Psoas muscle (tissue), 8 donors: ENCODE measurements at places on chromosomes 5 and 9. TPM values are rescaled to one million over a fixed set of nuclear protein-coding genes. Genes with fewer than 3 reads are reported as not detected.

SLC25A2 gene
- polyA plus RNA-seq: 0.04 TPM

DNA sequence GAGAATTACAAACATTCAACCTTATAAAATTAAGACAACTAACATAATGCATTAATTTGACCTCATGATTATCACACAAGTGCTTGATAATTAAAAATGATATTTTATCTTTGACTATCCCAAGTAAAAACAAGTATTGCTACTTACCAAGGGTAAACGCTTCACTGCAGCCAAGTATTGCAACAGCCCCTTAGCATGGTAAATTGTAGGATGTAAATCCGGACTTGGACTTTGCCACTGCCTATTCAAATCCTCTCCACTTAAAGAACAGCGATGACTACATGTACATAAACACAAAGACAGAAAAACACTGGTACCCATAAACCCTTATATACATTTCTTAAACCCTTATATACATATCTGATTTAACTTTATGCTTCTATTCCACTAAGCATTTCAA is 155.1 kb downstream of the AGTPBP1 start:
- H3K36me3 ChIP-seq: no peaks in the 10 kb centered on the region
- DNase-seq: no peak
- no peaks in the 10 kb centered on the region for H3K4me1 ChIP-seq

- no peaks in the 10 kb centered on the region for H3K36me3 ChIP-seq
- no peaks in the 10 kb centered on the region for H3K4me1 ChIP-seq
- no peak overlapping the region for H3K27ac ChIP-seq
- peak; percentile 16 for DNase-seq
- H3K4me3 ChIP-seq: no peak overlapping the region
These were observed 344.1 kb downstream of the OSTF1 start for GRCh38 chr9:75432386-75432785.

DNA sequence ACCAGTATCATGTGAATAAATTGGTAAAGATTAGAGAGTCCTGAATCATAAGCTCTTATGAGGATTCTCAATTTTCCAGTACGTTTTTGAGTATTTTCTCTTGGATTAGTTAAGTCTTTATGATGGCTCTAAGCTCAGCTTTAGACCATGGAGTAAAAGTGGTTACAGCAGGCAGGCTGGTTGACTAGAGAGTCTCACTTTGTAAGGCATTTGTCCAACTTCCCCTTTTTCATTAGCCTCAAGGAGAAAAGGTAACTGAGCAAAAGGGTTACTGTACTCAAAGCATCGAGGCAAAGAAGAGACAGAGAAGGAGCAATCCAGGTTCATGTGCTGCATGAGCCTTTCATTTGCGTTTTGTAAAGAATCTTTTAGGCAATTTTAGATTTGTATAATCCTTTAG is 8.5 kb downstream of the NOP16 start:
- H3K27me3 ChIP-seq: no peaks in the 10 kb centered on the region
- peaks cover 4% of the 10 kb centered on the region for H3K36me3 ChIP-seq
- H3K27ac ChIP-seq: peak overlapping the region; percentile 93
- H3K4me3 ChIP-seq: no peak overlapping the region

GRCh38 chr5:163622799-163623198 is 117.4 kb downstream of the MAT2B start:
- H3K4me1 ChIP-seq: no peaks in the 10 kb centered on the region
- H3K27ac ChIP-seq: no peak overlapping the region
- no peaks in the 10 kb centered on the region for H3K36me3 ChIP-seq

MCIDAS gene
- not detected for polyA plus RNA-seq

EXOSC2 gene
- polyA plus RNA-seq: 15.5 TPM

WHRN gene
- 0.07 TPM for polyA plus RNA-seq

DNA sequence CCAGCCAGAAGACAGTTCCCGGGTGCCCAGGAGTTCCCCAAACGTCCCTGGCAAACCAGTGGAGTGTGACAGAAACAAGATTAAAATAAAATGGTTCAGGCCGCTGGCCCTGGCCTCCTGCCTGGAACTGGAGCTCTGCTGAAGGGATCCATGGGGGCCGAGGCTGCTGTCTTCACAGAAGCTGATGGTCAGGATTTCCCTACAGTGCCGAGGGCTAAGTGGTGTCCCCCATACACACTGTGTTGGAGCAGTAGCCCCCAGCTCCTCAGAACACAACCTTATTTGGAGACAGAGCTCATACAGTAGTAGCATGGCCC is 55.9 kb downstream of the MRPL36 start:
- H3K27me3 ChIP-seq: no peaks in the 10 kb centered on the region
- H3K4me1 ChIP-seq: no peaks in the 10 kb centered on the region
- no peak overlapping the region for H3K4me3 ChIP-seq
- no peak for DNase-seq

- H3K36me3 ChIP-seq: peaks cover 80% of the 10 kb centered on the region
- peak overlapping the region; percentile 24 for H3K4me3 ChIP-seq
- DNase-seq: peak; percentile 69
These were observed 23.3 kb downstream of the PTGES2 start for GRCh38 chr9:128104171-128104618.

DNA sequence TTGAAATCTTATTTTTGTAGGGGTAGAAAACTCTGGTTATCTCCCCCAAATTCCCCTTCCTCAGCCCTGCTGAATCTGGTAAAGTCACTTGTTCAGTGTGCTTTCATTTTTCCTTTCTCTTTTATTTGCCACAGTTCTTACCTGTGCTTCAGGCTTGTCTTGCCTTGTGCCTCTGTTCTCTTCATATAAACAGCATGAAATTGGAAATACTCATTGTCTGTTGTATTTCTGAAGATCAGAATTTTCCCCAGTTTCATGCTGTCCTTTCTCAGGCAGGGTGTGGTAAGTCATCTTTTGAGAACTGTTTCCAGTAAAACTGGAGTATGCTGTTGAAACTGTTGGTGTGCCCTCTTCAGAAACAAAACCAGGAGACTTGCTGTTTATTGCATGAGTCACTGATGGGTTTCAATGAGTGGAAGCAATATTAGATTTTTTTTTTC is 7.0 kb downstream of the PAM start:
- peaks cover 68% of the 10 kb centered on the region for H3K4me1 ChIP-seq
- H3K27me3 ChIP-seq: no peaks in the 10 kb centered on the region
- DNase-seq: no peak
- peak overlapping the region; percentile 20 for H3K4me3 ChIP-seq

- no peak overlapping the region for H3K4me3 ChIP-seq
- no peak overlapping the region for H3K27ac ChIP-seq
These were observed 8.1 kb downstream of the PRDM12 start for GRCh38 chr9:130672466-130672865.

DNA sequence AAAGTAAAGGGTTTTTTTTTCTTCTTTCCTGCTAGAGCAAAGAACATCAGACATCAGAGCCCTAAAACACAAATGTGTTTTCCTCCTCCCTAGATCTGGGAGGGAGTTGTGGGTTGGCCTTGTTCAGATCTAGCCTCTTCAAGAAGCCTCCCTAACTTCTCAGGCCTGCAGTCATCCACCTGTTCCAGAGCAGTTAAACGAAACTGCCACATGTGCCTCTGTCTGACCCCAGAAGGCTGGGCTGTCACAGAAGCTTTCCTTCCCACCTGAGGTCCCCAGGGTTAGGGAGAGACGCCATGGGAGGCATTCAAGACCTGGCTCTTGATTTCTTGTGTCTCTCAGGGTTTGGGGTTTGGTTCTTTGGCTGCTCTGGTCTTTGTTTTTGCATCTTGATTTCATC is 87.0 kb downstream of the DAB2IP start:
- peaks cover 95% of the 10 kb centered on the region for H3K4me1 ChIP-seq
- H3K27me3 ChIP-seq: no peaks in the 10 kb centered on the region
- H3K4me3 ChIP-seq: no peak overlapping the region
- H3K27ac ChIP-seq: peak overlapping the region; percentile 80

- no peak overlapping the region for H3K27ac ChIP-seq
- H3K4me3 ChIP-seq: no peak overlapping the region
- H3K27me3 ChIP-seq: no peaks in the 10 kb centered on the region
- DNase-seq: no peak
- H3K36me3 ChIP-seq: no peaks in the 10 kb centered on the region
These were observed 63.3 kb upstream of the GAS1 start for GRCh38 chr9:87010626-87011025.

CTNNAL1 gene
- polyA plus RNA-seq: 49.4 TPM

NUTM2F gene
- 0.03 TPM for polyA plus RNA-seq

- no peak overlapping the region for H3K4me3 ChIP-seq
- no peak for DNase-seq
- H3K36me3 ChIP-seq: no peaks in the 10 kb centered on the region
- peaks cover under 1% of the 10 kb centered on the region for H3K4me1 ChIP-seq
- no peaks in the 10 kb centered on the region for H3K27me3 ChIP-seq
These were observed 68.6 kb downstream of the GDNF start for GRCh38 chr5:37771203-37771611.

NIM1K gene
- polyA plus RNA-seq: 0.20 TPM

DNA sequence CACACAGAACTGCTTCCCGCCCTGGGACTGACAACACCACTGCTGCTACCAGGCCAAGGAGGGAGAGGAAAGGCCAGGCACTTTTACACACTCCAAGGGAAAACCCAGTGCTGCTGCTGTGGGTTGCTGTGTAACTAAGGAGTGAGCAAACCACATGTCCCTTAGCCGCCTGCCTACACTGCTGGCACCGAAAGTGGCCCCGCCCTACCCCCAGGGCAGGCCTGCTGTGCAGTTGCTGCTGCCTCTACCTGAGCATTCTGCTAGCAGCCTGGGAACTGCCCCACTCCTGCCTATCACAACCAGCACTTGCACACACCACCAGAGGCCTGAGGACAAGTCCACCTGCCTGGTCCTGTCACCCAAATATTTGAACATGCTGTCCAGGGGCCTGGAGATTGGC is 740.9 kb downstream of the DTWD2 start:
- no peak for DNase-seq
- no peak overlapping the region for H3K4me3 ChIP-seq
- no peaks in the 10 kb centered on the region for H3K36me3 ChIP-seq
- H3K27ac ChIP-seq: no peak overlapping the region

- no peaks in the 10 kb centered on the region for H3K27me3 ChIP-seq
- no peak for DNase-seq
- no peak overlapping the region for H3K4me3 ChIP-seq
- H3K27ac ChIP-seq: no peak overlapping the region
These were observed 223.7 kb downstream of the PAPPA start for GRCh38 chr9:116377179-116377798.

DNA sequence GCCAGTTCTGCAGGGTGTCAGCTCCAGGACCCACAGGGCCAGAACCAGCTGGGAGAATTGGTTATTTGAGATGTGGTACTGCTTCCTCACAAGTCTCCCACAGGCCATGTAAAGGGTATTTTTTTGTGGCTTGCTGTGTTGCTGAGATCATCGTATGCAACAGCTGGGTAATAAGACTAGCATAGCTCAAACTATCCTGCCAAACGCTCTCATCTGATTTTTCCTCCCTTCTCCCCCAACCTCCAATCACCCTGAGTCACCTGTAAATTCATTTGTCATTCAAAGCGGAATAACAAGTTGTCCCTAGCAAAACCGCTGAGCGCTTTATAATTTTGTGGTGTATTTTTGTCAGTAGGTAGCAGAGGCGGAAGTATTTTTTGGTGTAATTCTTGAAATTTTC is 63.2 kb downstream of the NSG2 start:
- H3K36me3 ChIP-seq: no peaks in the 10 kb centered on the region
- no peaks in the 10 kb centered on the region for H3K27me3 ChIP-seq
- no peak overlapping the region for H3K27ac ChIP-seq
- H3K4me1 ChIP-seq: no peaks in the 10 kb centered on the region
- DNase-seq: no peak

DNA sequence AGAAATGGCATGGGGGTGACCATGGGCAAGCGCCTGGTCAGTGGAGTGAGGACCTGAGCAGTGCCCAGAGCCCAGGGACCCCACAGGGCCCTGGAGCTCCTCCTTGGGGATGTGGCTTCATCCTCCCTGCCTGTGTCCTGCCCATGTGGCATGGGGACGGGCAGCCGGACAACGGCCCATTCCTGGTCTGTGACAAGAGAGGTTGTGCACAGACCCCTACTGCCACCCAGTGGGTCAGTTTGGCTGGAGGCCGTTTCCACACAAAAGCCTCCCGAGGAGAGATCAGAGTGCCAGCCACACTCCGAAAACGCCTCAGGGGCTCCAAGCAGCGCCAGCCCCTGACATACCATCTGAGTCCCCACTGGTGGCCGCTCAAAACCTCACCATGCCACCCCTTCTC is 19.8 kb downstream of the SLC6A18 start:
- peaks cover 12% of the 10 kb centered on the region for H3K27me3 ChIP-seq
- H3K4me1 ChIP-seq: no peaks in the 10 kb centered on the region
- no peaks in the 10 kb centered on the region for H3K36me3 ChIP-seq
- no peak overlapping the region for H3K27ac ChIP-seq
- DNase-seq: no peak

DNA sequence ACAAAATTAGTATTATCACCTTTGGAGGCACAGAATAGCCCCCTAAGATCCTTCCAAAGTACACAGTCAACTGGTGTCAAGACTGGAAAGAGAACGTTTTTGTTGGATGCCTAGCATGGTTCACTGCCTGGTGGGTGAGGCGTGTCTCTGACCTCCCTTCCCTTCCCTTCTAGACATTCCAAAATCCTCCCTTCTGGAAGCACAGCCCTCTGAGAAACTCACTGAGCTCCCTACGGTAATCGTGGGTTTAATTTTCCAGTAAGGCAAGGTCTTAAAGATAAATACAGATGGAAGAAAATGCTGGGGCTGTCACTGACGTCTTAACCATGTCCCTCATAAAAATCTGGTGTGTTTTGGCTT is 138.8 kb downstream of the LIFR start:
- no peak overlapping the region for H3K27ac ChIP-seq
- no peak overlapping the region for H3K4me3 ChIP-seq
- no peaks in the 10 kb centered on the region for H3K36me3 ChIP-seq
- H3K4me1 ChIP-seq: no peaks in the 10 kb centered on the region

DNA sequence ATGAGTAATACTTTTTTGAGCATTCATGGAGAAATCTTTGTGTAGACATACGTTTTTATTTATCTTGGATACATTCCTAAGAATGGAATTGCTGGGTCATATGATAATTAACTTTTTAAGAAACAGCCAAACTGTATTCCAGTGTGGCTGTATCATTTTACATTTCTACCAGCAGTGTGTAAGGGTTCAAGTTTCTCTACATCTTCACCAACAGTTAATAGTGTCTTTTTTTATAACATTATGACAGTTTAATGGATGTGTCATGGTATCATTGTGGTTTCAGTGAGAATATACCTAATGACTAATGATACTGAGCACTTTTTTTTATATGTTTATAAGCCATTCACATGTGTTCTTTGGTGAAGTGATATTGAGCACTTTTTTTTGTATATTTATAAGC is 52.4 kb downstream of the NIPBL start:
- DNase-seq: no peak
- peak overlapping the region; percentile 63 for H3K27ac ChIP-seq
- H3K4me3 ChIP-seq: no peak overlapping the region
- H3K36me3 ChIP-seq: no peaks in the 10 kb centered on the region
- H3K4me1 ChIP-seq: peaks cover 76% of the 10 kb centered on the region

- no peak overlapping the region for H3K27ac ChIP-seq
- no peaks in the 10 kb centered on the region for H3K36me3 ChIP-seq
- H3K4me3 ChIP-seq: no peak overlapping the region
- DNase-seq: no peak
These were observed 29.5 kb downstream of the SLC9A3 start for GRCh38 chr5:494667-495255.

GRCh38 chr5:142156839-142157463 is 48.4 kb downstream of the NDFIP1 start:
- no peak for DNase-seq
- no peaks in the 10 kb centered on the region for H3K27me3 ChIP-seq
- H3K4me1 ChIP-seq: no peaks in the 10 kb centered on the region
- H3K36me3 ChIP-seq: peaks cover 21% of the 10 kb centered on the region
- H3K4me3 ChIP-seq: no peak overlapping the region

CDC25C gene
- polyA plus RNA-seq: not detected
